ENCODE measurements at places on chromosomes 3 and 15.

DNA sequence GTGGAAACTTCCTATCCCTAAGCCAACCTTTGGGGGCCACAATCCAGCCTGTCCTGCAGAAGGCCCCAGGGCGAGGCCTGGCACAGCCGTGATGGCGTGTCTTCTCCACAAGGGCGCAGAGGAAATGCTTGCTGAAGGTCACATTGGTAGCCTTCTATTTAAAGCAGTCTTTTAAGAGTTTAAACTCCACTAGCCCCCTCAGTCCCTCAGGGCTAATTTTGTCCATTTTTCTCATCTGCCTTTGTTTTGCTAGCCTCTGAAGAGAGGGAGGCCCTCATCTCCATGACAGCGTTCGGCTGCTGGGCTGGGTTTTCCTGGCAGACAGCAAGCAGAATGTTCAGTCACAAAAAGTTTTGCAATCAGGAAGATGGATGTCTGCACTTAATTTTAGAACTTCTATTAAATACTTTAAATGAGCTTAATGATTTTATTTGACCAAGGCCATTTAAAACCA lies 40.8 kb downstream of the RARB start:
- no peak for DNase-seq

- DNase-seq, result no peak
These were observed 59.8 kb upstream of the IP6K2 start for GRCh38 chr3:48776854-48777253.

GRCh38 chr3:191740712-191741111 lies 279.7 kb downstream of the PYDC2 start:
- DNase-seq, result no peak

DNA sequence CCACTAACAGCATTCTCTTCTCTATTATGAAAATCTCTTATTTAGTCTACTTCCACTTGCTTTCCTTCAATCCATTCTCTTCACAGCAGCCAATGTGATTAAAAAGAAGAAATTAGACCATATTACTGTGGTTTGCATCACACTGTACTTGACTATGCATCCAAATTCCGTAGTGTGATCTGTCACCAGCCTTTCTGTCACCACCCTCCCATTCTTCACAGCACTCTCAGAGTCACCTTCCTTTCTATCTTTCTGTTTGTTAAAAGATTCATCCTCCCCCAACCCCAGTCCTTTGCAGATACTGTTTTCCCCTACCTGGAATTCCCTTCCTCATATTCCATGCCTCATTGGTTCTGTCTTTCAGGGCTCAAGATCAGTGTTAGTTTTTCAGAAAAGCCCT lies 55.0 kb upstream of the ABHD10 start:
- no peak for DNase-seq

DNA sequence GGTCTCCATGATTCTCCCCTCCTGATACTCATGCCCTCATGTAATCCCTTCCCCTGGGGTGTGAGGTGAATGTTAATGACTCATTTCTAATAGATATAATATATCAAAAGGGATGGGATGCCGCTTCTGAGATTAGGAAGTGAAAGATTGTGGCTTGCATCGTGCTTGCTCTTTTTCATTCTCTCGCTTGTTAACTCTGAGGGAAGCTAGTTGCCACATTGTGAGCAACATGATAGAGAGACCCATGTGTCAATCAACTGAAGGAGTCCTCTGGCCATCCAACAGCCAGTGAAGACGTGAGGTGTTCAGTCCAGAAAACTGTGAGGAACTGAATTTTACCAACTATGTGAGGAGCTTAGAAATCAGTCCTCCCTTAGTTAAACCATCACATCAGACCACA lies 28.9 kb upstream of the DRD3 start:
- DNase-seq, result no peak

- no peak for DNase-seq
These were observed 57.4 kb downstream of the POMGNT2 start for GRCh38 chr3:43048470-43048869.

- DNase-seq, result no peak
These were observed 69.7 kb upstream of the SPRED1 start for GRCh38 chr15:38182900-38183299.

DNA sequence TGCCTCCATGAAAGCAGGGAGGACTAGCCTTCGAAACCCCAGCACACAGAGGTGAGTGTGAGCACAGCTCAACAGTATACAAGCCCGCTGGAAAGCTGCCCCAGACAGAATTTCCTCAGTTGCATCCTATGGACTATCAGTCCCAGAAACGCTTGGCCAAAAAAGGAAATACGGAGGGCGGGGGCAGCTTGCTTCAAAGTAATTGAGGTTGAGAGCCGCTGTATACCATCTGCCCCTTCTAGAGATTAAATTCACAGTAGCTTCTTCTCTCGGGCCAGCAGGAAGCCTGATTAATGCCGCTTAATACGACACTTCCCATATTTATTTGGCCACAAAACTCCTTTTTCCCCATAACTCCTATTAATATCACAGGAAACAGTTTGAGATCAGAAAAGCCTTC lies 88.7 kb downstream of the LIPC start:
- DNase-seq, result no peak

- DNase-seq, result no peak
These were observed 16.3 kb upstream of the LMCD1 start for GRCh38 chr3:8485141-8485870.

GRCh38 chr3:142007710-142008399 lies 131.4 kb downstream of the ATP1B3 start:
- no peak for DNase-seq

DNA sequence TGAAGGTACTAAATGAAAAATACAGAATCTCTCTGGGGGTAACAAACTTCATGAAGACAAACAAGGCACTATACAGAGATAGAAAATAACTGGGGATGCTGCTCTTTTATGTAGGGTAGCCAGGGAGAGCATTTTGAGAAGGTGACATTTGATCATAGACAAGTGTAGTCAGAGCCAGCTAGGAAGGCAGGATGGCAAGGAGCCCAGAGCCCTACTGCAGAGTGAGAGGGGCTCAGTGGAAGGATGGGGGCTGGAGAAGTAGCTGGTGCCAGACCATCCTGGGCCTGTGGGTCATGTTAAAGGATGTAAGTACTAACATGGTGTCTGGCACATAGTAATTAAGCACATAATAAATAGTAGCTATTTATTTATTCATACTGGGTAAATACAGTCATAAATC lies 133.6 kb downstream of the MEIS2 start:
- no peak for DNase-seq
